ENCODE measurements at places on chromosomes 13 and 19.

GRCh38 chr19:35178701-35179100, 24.2 kb downstream of the FXYD5 start:
- DNase-seq = no peak

DNA sequence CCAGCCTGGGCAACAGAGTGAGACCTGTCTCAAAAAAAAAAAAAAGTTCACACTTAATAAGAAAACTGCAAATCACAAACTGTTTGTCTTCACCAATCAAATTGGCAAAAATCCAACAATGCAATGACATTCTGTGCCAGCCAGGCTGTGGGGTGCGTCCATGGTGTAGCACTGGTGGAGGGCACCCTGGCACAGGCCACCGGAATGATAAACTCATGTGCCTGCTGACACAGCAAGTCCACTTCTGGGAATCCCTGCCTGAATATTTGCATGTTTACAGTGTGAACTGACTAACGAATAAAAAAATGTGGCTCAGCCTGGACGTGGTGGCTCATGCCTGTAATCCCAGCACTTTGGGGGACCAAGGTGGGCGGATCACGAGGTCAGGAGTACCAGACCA, 1.6 kb upstream of the LRRC25 start:
- no peak for DNase-seq

DNA sequence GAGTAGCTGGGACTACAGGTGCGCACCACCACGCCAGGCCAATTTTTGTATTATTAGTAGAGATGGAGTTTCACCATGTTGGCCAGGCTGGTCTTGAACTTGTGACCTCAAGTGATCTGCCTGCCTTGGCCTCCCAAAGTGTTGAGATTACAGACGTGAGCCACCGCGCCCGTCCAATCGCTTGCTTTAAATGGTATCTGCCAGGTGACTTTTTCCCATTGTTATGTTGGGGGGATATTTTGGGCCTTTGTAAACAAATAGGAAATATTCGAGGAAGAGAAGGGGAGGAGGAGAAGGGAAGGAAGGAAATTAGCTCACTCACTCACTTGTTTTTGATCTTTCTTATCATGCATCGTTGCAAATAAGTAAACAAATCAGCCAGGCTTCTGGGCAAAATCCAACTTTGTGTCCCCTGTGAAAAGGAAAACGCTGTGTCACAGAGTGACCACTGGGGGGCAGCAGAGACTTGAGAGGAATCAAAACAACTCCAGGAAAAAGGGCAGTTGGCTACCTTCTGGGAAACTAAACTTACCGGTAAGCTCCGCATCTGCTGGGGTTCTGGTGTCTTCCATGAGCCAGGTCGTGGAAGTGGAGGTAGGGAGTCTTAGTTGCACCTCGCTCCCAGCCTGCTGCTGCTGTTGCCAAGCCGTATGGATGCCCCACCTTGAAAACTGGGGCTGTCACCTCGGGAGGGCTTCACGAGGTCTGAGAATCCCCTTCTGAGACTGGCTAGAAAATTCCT, 9.3 kb upstream of the RANBP3 start:
- DNase-seq = peak; percentile 57

- DNase-seq = no peak
Observed at GRCh38 chr19:57267291-57267690, 13.0 kb upstream of the ZNF460 start.

- no peak for DNase-seq
Observed at GRCh38 chr13:28471421-28471820, 23.5 kb downstream of the FLT1 start.

GRCh38 chr13:26855921-26856320, 95.3 kb upstream of the GPR12 start:
- DNase-seq = no peak

GRCh38 chr19:48398102-48398374, 4.6 kb downstream of the GRIN2D start:
- DNase-seq = no peak

DNA sequence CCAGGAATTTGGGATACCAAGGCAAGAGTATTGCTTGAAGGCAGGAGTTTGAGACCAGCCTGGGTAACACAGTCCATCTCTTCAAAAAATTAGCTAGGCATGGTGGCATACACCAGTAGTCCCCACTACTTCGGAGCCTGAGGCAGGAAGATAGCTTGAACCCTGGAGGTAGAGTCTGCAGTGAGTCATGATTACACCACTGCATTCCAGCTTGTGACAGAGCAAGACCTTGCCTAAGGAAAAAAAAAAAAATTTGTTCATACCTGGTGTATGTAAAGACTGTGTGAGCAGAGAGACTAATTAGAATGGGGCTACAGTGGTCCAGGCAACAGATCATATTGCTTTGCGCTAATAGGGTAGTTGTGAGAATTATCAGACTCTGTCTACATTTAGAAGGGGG, 778.3 kb upstream of the PCDH20 start:
- DNase-seq = no peak

DNA sequence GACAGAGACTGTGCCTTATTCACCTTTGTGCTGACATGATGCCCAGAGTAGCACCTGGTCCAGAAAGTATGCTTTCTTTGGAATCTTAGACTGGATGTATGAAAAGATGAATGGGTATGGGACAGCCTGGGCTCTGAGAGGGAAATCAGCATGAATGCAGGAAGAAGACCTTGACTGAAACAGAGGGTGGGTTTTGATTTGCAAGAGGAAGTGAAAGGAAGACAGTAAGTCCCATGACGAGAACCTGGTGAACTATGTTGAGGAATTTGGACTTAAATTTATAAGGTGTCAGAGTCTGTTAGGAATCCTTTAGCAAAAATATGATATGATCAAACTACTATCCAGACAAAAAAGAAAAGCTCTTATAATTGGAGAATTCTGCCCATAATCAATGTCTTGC, 301.9 kb downstream of the SPRY2 start:
- DNase-seq = no peak

DNA sequence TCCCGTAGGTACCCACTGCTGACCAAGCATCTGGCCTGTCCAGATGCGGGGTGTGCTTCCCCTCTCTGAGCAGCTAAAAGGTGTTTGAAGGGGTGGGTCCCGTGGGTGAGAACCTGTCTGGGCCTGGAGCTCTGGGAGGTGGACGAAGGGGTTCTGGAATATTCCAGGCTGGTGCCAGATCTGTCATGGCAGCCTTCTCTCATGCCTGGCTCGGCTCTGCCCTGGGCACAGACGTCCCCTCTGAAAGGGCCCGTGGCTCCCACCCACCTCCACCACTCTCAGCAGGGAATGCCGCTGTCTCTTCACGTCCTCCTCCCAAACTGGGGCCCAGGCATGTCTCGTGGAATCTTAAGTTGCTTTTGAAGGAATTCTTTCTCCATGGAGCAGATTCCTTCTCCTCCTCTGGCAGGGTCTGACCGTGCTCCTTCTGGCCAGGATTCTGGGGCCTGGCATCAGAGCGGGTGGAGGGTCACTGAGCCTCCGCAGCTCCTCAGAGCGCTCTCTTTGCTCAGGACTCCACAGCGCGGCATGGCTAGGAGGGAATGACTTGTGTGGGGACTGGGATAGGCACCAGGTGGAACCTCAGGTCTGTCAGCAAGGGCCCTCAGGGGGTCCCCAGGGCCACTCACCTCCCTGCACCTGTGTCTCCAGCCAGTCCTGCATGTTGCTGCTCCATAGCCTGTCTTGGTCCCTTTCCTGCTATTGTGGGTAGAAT, 5.9 kb upstream of the MCF2L start:
- DNase-seq = no peak

- no peak for DNase-seq
Observed at GRCh38 chr13:78298657-78299056, 304.7 kb downstream of the POU4F1 start.

- DNase-seq = no peak
Observed at GRCh38 chr13:95033890-95034289, 267.4 kb downstream of the ABCC4 start.

DNA sequence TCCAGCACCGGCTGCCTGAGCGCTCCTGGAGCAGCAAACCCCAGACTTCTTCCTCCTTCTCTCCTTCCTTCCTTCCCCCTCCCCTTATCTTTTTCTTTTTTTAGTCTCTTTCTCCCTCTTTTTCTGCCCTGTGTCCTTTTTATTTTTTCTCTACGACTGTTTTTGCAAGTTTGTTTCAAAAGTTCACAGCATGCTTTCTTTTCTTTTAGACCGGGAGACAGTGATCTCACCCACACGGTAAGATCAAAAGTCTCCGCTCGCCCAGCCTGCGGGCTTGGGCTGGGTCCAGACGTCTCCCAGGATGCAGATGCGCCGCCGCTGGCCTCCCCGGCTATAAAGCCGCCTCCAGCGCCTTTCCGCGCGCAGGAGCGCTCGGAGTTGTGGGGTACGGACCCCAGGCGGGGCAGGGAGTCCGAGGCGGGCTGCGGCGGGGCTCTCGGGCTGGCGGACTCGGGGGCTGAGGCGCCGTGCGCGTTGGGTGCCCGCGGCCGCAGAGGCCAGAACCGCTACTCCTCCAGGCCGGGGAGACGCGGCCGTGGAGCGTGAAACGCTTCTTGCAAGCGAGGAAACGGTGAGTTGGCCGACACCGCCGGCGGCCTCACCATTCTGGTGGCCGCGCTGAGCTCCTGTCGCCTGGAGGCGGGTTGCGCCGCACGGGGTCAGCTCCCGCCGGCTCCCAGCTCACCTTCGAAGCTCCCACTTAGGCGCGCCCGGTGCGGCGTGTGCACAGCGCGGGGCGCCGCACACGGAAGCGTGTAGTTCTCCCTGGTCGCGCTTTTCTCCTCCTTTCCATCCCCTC, 2.0 kb upstream of the TSHZ3 start:
- no peak for DNase-seq

GRCh38 chr13:33109271-33109697, 93.1 kb downstream of the KL start:
- DNase-seq = no peak

DNA sequence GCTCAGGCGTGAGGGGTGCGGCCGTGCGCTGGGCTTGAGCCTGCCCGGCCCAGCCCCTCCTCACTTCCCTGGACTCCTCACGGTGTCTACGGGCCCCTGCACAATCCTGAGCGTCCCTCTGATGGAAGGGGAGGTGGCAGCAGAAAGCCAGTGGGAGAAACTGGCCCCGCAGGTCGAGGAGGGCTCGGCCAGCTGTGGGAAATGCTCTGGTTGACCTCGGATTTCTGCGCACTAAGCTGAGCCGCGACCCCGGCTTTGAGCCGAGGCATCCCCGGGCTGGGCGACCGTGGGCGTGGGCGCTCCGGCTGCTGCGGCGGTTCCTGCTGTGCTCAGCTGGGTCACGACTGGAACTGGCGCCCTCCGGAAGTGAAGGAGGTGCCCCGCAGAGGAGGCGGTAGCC, 70.1 kb downstream of the ZNF208 start:
- no peak for DNase-seq

- DNase-seq = no peak
Observed at GRCh38 chr13:74870865-74871264, 611.1 kb downstream of the TBC1D4 start.

GRCh38 chr13:76904507-76904906, 18.3 kb upstream of the KCTD12 start:
- DNase-seq = no peak

GRCh38 chr19:11698231-11698630, 40.5 kb downstream of the ZNF823 start:
- DNase-seq = no peak

GRCh38 chr13:40653527-40654318, 12.7 kb downstream of the FOXO1 start:
- no peak for DNase-seq

DNA sequence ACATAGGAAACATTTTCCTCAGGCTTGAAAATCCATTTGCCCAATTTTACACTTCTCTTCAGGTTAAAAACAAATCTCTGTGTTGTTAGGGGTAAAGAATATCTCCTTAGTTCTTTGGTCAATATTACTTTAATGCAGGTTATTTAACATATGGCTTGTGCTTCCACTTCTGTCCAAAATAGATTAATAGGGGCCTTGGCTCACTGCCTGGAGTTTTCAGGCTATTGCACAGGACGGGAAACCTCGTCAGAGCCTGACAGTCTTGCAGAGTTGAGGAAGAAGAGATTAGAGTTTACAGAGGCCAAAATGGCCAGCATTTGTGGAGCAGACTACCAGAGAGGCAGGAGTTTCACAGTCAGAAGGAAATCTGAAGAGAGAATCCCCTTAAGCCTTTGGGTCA, 863.9 kb upstream of the GPC6 start:
- DNase-seq = no peak

DNA sequence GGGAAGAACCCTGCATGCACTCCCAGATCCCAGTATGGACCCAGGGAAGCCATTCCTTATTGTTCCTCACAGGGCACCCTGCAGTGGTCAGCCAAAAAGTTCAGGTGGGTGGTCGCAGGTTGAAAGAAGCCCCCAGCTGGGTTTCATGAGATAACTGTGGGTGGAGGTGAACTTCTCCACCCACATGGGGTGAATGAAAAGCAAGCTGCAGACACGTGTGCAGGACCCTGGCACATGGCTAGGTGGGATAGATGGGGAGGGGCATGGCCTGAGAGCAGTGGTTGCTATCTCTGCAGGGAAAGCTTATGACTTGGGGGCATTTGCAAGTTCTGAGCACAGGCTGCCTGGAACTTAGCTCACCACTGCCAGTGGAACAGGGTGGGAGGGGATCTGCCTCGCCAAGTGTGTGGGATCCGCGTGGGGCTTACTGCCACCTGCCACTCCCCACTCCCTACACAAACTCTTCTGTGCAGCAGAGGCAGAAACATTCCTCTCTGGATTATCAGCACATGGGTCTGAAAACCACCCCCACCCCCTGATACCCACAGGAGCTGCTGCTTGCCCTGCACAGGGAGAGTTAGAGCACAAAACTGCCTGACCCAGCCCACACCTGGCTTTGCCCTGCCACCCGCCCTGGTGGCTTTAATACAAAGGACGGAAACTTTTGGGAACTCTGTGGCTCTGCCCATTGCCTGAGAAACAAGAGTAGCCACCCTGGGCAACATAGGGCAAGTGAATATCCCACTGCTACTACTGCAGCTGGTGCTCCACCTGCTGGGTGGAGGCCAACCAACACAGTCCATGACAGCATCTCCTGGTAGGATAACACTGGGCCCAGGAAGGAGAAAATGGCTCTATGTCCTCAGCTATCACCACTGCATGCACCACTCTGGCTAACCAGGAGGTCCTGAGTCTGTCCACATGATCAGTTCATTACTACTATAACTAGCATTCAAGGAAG, 24.4 kb downstream of the PLA2G4C start:
- DNase-seq = no peak

DNA sequence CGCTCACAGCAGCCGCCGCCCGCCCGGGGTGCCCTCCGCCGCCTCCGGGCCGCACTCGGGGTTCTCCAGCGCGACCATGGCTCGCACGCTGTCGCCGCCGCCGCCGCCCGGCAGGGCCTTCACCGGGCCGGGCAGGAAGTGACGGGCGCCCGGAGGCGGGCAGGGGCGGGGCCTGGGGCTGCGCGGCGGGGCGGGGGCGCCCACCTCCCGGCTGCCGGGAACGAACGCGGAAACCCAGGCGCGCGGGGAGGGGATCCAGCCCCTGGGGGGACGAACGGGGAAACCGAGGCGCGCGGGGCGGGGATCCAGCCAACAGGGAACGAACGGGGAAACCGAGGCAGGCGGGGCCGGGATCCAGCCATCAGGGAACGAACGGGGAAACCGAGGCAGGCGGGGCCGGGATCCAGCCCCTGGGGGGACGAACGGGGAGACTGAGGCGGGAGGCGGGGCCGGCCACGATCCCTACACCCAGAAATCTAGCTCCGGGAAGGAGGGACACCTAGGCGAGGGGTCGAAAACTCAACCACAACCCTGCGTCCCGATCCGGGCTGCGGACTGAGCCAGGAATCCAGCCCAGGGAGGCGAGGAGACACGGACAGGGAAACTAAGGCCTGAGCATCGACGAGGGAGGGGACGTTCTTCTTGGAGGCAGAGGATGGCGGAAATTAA, at the start of gene R3HDM4:
Gene R3HDM4, minus strand, starts transcription at position 140 of the 669 bp plus-strand sequence. Its CDS starts 62 bp downstream, at position 78.
- DNase-seq = peak; percentile 81

- no peak for DNase-seq
Observed at GRCh38 chr19:1991018-1991913, 24.2 kb downstream of the BTBD2 start.

All from activated T-helper 1 cell treated with anti-CD3 and anti-CD28 coated beads, Interleukin-12 subunit alpha, Interleukin-12 subunit beta, Interleukin-2, Interleukin-4 antibody, amounts not matched to agents 30 ng/mL and 10 ng/mL and 1 ng/mL, durations not matched to agents 14 hours and 24 hours and 36 hours (primary cell).